ENCODE measurements at places on chromosomes 11 and 22.

GRCh38 chr22:22893891-22894739, 6.5 kb downstream of the IGLL5 start:
- no peak for DNase-seq

DNA sequence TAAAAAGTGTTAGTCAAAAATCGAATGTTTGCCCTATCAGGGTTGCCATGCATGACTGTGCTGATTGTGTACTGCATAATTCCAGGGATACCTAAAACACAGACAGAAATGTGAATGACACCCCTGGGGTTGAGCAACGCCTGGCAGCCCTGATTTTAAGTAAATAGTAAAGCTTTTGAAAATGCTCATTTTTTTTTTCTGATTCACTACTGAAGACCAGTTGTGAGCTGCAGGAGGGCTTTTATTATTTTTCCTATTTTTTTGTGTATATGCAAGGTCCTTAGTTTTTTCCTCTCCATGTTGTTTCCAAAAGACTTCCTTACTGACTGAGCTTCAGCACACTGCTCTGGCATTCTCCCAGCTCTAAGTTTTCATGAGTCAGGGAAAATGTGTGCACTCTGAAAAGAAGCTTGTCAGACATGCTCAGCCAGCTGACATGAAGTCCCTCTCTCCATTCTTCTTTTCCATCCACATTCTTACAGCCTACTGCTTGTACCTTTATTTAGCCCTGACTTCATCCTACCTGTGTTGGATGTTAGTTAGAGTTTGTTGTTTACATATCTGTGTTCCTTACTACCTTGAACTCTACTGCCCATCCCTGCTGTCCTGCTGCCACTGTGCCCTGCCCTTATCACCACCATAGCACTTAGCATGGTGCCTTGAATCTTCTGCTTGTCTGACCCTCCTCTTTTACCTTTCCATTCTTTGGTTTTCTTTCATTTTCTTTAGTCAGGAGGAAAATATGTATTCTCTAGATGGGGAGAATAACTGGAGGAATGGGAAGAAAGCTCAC, 79.5 kb downstream of the HORMAD2 start:
- no peak for DNase-seq

- no peak for DNase-seq
These were observed 1265.8 kb upstream of the CNTN5 start for GRCh38 chr11:97754976-97755375.

- DNase-seq, result no peak
These were observed 62.6 kb downstream of the FLRT1 start for GRCh38 chr11:64098318-64098831.
